AG08396 (cell line): ENCODE measurements at places on chromosomes 16 and 17.

DNA sequence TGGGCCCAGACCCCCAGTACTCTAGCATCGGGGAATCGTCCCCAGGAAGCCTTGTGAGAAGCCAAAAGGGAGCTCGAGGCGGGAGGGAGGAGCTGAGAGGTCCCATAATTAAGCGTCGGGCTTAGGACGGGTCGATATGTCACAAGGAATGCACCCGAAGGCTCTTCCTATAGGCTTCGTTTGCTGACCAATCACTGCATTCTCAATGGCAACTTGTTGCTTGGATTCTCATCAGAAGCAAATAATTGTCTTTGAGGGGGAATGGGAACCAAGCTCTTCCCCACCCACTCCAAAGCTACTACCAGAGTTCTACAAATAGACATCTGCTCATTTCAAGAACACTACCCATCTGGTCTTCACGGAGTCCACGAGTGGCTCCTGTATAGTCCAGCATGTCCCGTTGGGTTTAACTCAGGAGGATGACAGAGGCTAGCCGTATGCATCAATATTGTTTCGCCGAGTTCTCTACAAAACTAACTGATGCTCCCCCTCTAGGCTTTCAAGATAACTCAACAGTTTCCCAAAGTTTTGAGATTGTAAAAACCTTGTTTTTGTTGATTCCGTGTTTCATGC is 628 bp upstream of the BLMH start:
- no peak for DNase-seq

DNA sequence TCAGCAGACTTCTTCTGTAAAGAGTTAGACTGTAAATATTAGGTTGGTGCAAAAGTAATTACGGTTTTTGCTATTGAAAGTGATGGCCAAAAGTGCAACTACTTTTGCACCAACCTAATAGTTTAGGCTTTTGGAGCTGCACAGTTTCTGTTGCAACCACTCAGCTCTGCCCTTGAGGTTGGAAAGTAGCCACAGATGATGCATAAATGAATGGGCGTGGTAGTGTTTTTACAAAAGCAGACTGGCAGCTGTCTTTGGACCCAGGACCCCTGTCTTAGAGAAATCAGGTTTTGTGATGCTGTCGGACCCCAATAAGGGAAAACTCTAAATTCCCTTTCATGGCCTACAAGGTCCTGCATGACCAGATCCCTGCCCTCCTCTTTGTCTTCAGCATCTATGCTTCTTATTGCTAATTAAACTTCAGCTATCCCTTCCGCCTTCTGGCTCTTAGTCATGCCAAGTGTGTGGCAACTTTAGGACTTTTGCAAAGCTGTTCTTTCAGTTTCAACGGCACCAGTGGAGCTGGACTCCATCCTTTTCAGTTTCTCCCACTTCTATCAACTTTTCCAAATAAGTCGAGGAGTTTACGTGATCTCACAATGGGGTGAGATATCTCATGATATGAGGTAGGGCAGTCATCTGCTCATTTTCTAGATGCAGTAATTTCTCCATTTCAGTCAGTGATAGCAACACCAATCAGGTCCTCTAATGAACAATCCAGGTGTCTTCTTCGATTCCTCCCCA is 232.3 kb downstream of the XYLT1 start:
- DNase-seq, result no peak

- DNase-seq, result no peak
Measured at GRCh38 chr17:70608193-70608592, 438.9 kb downstream of the KCNJ2 start.

- no peak for DNase-seq
Measured at GRCh38 chr17:68624381-68624780, 23.2 kb upstream of the FAM20A start.

DNA sequence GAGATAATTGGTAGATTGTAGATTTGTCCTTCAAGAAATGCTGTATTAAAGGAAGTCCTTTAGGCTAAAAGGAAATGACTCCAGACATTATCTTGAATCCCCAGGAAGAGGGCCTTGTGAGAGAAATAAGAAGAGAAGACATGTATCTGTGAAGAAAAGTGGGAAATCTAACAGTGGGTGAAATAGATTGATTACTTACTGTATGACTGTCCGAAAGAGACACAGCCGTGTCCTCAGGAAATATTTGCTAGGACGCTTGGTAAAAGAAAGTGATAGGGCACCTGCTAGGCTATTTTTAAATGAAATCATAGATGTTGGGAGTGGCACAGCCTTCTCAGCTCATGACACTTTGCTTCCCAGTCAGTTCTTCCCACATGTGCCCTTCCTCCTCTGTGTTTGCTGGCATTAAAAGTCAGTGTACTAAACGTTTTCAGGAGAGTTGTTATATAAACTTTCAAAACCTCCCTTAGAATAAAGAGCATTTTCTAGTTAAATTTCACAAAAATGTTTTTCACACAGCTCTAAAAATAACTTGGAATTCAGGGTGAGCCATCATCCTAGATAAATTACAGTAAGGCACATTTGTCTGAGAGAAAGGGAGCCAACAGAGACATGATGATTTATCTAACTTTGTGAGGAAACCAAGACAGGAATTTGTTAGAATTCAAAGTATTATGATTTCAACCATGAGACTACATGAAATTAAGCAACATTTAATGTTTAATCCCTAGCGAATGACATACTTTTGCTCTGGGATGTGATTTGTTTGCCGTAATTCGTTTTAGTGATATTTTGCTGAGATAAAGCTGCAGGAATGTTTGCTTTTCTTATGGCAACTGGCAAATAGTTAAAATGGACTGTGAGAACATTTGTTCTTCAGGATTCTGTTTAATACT is 35.0 kb downstream of the DHRS7B start:
- peak; percentile 29 for DNase-seq

DNA sequence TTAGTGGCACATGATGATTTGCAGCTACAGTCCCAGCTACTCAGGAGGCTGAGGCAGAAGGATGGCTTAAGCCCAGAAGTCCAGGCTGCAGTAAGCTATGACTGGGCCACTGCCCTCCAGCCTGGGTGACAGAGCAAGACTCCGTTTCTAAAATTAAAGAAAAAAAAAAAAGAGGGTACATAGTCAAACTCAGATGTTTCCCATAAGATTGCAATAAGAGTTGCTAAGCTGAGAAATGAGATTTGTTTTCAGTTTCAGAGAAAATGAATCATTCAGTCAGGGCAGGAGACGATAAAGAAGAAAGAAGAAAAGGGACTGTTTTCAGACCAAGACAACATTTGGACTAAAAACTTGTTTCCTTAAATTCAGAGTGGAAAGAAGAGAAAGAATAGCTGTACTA is 30.2 kb upstream of the PHLPP2 start:
- no peak for DNase-seq

- no peak for DNase-seq
Measured at GRCh38 chr16:55592306-55592705, 25.8 kb downstream of the CAPNS2 start.

DNA sequence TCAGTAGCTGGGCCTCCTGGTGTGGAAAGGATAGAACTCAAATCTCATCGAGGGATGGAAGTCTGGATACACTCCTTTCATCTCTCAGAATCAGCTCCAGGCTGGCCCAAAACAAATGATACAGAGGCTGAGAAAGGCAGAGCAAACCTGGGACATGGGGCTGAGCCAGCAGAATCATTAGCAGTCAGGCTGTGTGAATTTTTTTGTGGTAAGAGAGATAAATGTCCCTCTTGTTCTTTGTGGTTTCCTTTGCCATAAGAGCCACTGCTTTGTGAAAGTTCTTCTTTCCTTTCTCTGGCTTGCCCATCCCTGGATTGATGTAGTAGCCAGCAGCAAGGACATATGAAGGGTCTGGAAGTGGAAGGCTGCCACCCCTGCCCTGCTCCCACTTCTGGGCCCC is 146.2 kb downstream of the CDH13 start:
- no peak for DNase-seq

DNA sequence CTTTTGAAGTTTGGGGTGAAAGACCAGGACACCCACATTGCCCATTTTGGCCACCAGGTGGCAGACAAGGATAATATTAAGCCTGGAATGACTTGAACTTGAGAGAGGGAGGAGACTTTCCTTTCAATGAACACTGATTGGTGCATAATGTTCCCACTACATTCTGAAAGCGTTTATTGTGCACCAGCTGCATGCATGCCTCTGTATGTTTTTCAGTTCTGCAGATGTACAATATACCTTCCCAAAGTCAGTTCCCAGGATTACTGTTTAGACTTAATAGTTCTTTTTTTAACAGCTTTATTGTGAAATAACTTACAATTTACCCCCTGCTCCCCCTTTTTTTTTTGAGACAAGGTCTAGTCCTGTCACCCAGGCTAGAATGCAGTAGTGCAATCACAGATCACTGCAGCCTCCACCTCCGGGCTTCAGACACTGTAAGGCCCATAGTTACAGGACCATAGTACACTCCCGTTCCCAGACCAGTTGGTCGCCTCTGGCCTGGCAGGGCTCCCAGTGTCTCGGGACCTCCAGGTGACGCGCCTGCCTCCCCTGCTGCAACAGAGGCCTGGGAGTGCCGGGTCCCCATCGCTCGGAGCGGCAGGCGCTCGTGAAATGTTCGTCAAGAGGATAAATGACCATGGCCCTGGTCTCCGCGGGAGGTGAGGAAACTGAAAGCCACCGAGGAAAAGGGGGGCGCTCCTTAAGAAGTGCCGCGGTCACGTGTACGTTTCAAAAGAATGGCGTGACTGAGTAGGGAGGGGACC is 12.2 kb downstream of the CES2 start:
- DNase-seq, result peak; percentile 88

- no peak for DNase-seq
Measured at GRCh38 chr17:76078860-76079534, at the start of gene ZACN. Gene ZACN (plus strand): TSS chr17:76079182. CDS start chr17:76079265, 83 bp downstream.

- DNase-seq, result no peak
Measured at GRCh38 chr16:31819948-31820347, 53.7 kb upstream of the ZNF267 start.

GRCh38 chr16:11892761-11893160 is 23.0 kb downstream of the GSPT1 start:
- no peak for DNase-seq

- DNase-seq, result no peak
Measured at GRCh38 chr17:72267601-72268000, 146.8 kb downstream of the SOX9 start.

- no peak for DNase-seq
Measured at GRCh38 chr17:64460955-64461354, 12.0 kb downstream of the MILR1 start.

DNA sequence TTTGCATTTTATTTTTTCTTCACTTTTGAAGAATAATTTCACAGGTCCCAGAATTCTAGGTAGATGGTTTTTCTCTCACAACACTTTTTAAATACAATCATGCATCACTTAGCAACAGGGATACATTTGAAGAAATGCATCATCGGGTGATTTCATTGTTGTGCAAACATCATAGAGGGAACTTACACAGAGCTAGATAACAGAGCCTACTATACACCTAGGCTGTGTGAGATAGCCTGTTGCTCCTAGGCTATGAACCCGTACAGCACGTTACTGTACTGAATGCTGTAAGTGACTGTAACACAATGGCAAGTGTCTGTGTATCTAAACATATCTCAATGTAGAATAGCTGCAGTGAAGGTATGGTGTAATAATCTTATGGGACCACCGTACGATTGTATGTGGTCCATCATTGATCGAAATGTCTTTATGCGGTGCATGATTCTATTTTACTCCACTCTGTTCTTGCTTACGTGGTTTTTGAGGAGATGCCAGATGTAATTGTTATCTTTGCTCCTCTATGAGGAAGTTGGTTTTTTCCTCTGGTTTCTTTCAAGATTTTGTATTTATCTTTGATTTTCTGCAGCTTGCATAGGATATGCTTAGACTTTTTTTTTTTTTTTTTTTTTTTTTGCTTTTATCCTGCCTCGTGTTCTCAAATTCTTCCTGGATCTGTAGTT is 35.5 kb upstream of the TMEM92 start:
- no peak for DNase-seq

DNA sequence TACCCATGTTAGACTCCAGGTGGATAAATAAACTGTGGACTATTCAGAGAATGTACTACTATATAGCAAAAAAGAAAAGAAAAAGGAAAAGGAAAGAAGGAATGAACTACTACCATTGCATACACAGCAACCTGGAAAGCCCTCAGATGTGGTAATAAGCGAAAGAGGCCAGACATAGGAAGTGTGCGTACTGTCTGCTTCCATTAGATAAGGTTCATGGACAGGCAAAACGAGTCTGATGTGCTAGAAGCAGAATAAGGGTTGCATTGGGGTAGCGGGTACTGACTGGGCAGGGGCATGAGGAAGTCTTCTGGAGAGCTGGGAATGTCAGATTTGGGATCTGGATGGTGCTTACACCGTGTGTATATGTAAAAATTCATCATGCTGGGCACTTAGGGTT is 21.8 kb downstream of the CLEC16A start:
- DNase-seq, result no peak

DNA sequence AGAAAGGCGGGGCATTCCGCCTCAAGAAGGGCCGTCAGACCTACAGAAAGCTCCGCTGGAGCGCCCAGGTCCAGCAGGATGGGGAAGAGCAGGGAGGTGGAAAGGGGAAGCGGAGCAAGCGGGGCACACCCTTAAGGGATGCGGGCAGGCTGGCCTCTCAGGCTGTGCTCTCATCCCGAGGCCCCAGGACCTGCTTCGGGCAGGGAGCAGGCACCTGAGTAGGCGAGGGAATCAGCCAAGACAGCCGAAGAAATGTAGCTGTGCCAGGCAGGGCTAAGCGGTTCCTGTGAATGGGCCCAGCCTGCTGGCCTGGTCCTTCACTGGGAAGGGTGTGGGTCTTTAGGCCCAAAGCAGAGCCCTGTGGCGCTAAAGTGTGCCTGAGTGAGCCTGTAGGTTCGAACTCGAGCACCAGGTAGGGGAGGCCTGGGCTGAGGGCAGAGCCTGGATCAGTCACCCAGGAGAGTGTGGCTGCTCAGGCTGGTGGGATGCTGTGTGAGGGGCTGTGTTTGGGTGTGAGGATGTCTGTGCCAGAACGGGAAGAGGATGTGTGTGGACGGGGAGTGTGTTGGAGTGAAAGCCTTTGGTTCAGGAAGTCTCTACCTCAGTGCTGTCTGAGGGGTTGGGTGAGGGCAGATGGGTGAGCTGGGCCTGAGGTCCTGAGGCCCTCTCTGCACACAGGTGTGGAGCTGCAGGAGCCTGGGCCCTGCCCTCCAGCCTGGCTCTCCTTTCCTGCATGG is 3.3 kb downstream of the TBX4 start:
- no peak for DNase-seq

DNA sequence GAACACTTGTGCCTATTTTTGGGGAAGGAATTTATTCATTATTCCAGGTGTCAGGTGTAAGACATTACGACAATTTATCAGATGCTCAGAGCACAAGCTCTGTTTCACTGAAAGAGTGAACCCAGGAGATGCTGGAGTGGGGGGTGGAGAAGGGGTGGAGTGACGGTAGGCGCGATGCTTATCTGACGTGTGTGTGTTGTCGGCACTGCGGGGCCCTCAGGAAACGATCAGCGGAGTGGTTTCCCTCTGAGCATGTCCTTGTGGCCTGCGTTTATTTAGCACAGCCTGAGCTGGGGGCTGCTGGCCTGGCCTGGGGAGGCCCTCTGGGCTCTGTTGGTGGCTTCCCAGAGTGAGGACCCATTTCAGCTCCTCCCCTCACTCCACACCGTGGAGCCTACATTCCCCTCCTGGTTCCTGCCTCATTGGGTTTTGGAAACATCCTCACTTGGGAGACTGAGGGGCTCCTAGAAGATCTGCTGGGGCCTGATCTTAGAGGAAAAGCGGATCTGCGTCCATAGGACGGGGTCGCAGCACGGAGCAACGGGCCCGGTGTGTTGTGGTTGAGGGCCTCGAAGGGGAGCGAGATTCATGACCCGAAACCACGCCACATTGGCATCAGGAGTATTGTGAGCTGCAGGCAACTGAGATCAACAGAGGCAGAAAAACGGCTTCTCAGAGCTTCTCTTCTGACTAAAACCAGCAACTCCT is 19.0 kb upstream of the GNG13 start:
- DNase-seq, result no peak

- no peak for DNase-seq
Measured at GRCh38 chr17:47990962-47991731, 20.2 kb downstream of the CDK5RAP3 start.

- no peak for DNase-seq
Measured at GRCh38 chr16:12898551-12898950, 2.8 kb upstream of the SHISA9 start.
